Stimulated activated CD8-positive, alpha-beta memory T cell treated with anti-CD3 and anti-CD28 coated beads, Interleukin-4, amount 100 ng/mL, for 4 hours (primary cell): ENCODE measurements at places on chromosomes 4 and X.

GRCh38 chrX:40013266-40014195, 84.2 kb downstream of the BCOR start:
- no peak for DNase-seq

DNA sequence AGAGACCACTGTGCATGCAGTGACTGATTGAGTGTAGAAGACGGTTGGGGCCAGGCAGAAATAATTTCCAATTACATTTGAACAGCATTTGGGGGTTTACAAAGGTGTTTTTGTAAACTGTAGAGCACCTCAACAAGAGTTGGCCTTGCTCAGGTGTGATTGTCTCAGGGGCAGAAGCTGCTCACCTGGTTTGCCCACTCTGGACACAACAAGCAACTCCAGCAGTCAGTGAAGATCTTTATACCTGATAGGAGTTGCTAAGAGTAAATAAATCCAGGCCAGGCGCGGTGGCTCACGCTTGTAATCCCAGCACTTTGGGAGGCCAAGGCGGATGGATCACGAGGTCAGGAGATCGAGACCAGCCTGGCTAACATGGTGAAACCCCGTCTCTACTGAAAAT, 221.3 kb downstream of the RAB28 start:
- no peak for DNase-seq

- no peak for DNase-seq
Observed at GRCh38 chr4:52853351-52853750, 8.8 kb upstream of the RASL11B start.

DNA sequence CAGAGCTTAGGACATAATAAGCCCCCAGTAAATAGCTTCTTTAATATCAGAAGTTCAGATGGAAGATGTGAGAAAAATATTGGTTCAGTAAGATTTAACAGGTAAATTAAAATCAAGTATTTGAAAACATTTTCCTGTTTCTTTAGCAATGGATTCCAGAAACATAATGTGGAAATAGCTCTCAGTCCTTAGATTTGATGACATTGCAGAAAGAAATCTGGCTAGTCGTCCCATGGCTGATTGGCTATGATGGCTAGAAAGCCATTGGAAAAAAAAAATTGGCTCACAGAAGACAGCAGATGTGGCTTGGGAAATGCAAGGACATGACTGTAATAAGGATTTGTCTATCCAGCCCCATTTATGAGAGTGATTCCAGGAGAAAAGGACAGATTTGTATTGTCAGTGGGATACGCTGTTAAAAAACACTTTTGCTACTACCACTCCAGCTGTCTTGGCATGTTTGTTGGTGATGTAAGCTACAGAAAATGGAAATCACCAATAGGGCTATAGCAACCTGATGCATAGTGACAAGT, 78.3 kb downstream of the AR start:
- DNase-seq, result no peak

- DNase-seq, result no peak
Observed at GRCh38 chr4:46329118-46329976, 60.6 kb downstream of the GABRA2 start.

DNA sequence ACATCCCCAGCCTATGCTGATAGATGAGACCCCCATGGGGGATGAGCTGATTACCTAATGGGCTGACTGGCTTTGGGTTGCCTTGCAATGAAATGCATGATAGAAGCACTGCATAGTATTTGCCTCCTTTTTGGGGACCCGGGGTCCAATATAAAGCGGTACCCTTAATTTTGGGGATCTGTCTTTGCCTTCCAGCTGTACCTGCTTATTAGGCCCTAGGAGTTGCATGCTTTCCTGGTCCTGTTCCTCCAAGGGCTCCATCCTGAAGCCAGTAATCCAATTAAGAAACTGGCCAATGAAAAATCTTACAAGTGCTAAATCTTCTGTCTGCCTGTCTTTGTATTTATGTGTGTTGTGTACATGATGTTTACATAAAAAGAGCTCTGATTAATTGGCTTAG, 791.6 kb downstream of the TRIML1 start:
- no peak for DNase-seq

GRCh38 chrX:9147726-9148125, 113.8 kb upstream of the FAM9B start:
- DNase-seq, result no peak

DNA sequence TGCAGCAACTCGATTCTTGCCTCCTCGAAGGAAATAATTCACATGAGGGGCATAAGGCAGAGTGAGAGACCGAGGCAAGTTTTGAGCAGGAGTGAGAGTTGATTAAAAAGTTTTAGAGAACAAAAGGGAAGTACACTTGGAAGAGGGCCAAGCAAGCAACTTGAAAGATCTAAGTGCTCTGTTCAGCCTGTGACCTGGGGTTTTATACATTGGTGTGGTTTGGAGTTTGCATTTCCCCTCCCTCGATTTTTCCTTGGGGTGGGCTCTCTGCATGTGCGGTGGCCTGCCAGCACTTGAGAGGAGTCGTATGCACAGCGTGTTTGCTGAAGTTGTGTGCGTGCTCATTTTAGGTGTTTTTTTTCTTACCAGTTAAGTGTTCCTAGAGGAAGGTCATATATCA, 356.4 kb downstream of the KLHL4 start:
- DNase-seq, result no peak

- DNase-seq, result no peak
Observed at GRCh38 chrX:20637351-20637750, 370.6 kb upstream of the RPS6KA3 start.

- no peak for DNase-seq
Observed at GRCh38 chrX:9859711-9860555, 73.7 kb downstream of the SHROOM2 start.

GRCh38 chr4:24971192-24971591, 58.4 kb upstream of the CCDC149 start:
- DNase-seq, result no peak

- DNase-seq, result no peak
Observed at GRCh38 chr4:173530326-173531085, 477 bp upstream of the HAND2 start.

DNA sequence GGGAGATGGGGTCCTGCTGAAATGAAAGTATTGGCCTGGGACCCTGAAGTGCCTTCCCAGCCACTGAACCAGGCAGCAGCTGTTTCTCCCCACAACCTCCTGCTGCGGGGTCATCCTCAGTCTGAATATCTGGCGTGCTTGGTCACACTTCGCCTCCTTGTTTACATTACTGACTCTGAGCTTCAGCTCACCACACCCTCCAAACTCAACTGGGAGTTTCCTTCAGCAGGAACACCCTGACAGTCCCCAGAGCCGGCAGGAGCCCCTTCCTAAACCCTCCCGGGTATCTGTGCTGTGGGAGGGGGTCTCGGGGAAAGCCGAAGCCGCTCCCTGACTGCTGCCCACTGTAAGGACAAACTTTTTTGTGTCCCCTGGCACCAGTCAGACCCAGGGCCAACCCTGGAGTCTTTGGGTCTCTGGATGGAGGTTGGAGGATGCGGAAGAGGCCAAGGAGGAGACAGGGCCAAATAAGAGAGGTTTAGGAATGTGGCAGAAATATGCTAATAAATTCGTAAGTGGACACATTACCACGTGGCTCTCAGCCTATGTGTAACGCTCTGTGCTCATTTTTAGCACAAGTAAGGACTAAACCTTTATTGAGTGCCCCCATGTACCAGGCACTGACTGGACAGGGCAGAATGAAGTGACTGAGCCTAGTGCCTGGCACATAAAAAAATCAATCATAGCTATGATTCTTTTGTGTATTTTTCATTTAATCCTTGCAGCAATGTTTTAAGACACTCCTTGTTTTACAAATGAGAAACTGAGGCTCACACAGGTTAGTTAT, 20.7 kb downstream of the FHDC1 start:
- no peak for DNase-seq

GRCh38 chr4:73985528-73985852, 2.5 kb downstream of the PPBP start:
- DNase-seq, result no peak

DNA sequence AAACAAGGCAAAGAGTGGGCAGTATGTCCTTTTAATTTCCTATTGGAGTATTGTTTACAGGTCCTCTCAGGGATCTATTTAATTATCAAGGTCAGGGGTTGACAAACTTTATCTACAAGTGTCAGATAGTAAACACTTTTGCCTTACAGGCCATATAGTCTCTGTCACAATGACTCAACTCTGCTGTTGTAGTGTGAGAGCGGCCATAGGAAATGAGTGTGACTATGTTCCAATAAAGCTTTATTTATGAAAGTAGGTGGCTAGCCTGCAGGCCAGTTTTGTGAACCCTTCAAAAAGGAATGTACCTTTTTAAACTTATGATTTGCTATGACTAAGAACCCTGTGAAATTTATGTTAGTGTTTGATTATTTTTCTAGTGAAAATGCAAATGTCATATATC, 156.1 kb downstream of the GPAT3 start:
- no peak for DNase-seq

DNA sequence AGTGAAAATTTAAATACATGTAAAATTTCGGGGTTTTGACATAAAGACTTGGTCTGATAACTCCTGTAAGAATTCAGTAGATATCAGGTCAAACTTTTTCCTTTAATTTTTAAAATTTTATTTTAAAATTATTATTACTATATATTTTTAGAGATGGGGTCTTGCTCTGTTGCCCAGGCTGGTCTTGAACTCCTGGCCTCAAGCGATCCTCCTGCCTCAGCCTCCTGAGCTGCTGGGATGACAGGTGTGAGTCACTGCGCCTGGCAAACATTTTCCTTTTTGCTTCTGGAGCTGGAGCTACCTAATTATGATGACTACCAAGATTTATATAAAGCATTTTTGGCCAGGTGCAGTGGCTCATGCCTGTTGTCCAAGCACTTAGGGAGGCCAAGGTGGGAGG, 37.3 kb downstream of the KLHL15 start:
- DNase-seq, result no peak

DNA sequence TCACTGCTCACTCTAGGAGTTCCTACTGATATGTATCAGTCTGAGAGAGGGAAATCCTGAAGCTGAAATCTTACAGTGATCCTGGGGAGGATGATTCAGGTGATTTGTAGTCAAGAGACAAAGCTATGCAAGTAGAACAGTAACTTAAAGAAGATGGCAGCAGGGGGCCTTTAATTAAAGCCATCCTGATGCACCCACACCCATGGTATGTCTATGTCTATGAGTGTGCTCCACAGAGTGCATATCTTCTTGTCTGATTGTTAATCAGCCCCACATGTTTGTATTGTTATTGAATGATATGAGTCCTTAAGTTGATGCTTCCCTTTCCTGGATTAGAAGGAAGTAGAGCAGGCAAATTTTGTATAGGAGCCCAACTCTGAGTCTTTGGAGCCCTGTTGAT, 78.8 kb downstream of the NHS start:
- no peak for DNase-seq
